Activated naive CD8-positive, alpha-beta T cell treated with anti-CD3 and anti-CD28 coated beads, Interleukin-2, amount 50 U/mL, for 24 hours (primary cell): ENCODE measurements at places on chromosomes 2 and 18.
A peak's percentile ranks its signal among the peaks of the same experiment; 100 is the strongest.

DNA sequence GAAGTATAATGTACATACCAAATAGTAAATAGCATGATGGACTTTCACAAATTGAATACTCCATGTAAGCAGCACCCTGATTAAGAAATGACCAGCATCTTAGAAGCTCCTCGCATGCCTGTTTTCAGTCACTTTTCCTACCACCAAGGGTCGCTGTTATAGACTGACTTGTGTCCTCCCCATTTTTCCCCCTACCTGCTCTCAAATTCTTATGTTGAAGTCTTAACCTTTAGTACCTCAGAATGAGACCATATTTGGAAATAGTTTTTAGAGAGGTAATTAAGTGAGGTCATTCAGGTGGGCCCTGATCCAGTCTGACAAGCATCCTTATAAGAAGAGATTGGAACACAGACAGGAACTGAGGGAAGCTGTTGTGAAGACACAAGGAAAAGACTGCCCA is 125.9 kb downstream of the LYPD6 start:
- DNase-seq, result no peak
- no peaks in the 10 kb centered on the region for H3K4me1 ChIP-seq
- no peak overlapping the region for H3K27ac ChIP-seq
- no peak overlapping the region for H3K4me3 ChIP-seq

- no peak overlapping the region for H3K27ac ChIP-seq
- H3K4me1 ChIP-seq, result peaks cover 10% of the 10 kb centered on the region
- no peaks in the 10 kb centered on the region for H3K36me3 ChIP-seq
These were observed 184.6 kb downstream of the ZFP36L2 start for GRCh38 chr2:43041661-43042360.

GRCh38 chr2:144759746-144760145 is 239.8 kb upstream of the ZEB2 start:
- no peak overlapping the region for H3K4me3 ChIP-seq
- peaks cover 8% of the 10 kb centered on the region for H3K27me3 ChIP-seq
- H3K4me1 ChIP-seq, result no peaks in the 10 kb centered on the region
- H3K27ac ChIP-seq, result no peak overlapping the region
- H3K36me3 ChIP-seq, result no peaks in the 10 kb centered on the region
- DNase-seq, result no peak

DNA sequence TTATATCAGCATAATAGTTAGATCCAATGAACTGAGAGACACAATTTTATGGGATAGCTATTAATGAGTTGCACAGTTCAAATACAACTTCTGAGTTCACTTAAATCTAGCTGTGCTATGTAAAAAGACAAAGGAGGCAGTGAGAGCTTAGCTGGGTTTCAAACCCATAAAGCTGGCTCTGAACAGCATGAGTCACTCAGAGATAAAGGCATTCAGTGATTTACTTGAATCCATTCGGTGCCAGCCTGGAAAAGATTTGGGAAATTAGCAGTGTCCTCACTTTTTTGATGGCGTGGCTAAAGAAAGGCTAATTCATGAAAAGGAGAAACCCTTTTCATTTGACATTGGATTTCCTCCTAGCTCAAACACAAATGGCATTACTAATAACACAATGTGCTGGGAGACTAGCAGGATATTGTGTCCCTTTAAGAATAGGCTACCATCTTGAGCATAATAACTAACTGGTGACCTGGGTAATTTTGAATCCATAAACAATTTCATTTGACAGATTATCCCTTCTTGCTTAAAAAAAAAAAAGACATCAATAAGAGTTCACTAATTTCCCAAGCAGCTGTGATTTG is 98.4 kb upstream of the NEUROD1 start:
- peaks cover 3% of the 10 kb centered on the region for H3K4me1 ChIP-seq
- no peak overlapping the region for H3K4me3 ChIP-seq
- no peak for DNase-seq
- no peaks in the 10 kb centered on the region for H3K27me3 ChIP-seq
- peaks cover 1% of the 10 kb centered on the region for H3K36me3 ChIP-seq

- peaks cover 4% of the 10 kb centered on the region for H3K4me1 ChIP-seq
- no peak overlapping the region for H3K4me3 ChIP-seq
- no peak for DNase-seq
- H3K27ac ChIP-seq, result no peak overlapping the region
- H3K36me3 ChIP-seq, result no peaks in the 10 kb centered on the region
These were observed 18.0 kb upstream of the TUBB6 start for GRCh38 chr18:12290086-12290485.

- no peak for DNase-seq
- H3K4me3 ChIP-seq, result peak overlapping the region; percentile 65
- H3K36me3 ChIP-seq, result peaks cover 57% of the 10 kb centered on the region
These were observed 37.4 kb downstream of the UBE2F start for GRCh38 chr2:238004077-238004830.
